PC-9 (cell line): ENCODE measurements at places on chromosomes 16 and 17.
A peak's percentile ranks its signal among the peaks of the same experiment; 100 is the strongest.

DNA sequence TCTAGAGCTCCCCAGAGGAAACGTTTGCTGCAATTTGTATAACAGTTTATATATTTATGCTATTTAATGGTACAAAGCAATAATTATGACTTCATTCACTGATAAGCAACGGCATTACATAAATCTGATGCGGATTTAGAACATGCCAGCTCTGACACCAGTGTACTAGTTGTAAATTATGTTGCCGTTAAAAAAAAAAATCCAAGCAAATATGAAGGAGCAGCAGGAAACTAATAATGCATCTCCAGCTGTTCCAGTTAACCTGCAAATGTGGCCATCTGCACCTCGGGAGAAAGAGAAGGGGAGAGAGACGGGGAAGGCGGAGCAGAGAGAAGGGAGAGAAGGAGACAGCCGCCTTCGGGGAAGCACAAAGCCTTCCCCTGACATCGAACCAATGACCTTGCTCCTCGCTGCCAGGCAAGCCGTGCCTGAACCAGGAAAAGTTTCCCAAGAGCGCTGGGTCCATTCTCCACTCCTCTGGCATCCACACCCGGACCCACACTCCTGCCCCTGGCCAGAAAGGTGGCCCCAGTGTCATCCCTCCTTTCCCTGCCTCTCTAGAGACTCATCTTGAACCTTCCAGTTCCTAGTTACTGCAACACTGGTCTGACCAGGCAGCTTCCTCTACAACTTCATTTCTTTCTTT is 174.8 kb downstream of the C16orf78 start:
- no peak for DNase-seq

- no peak for DNase-seq
Observed at GRCh38 chr17:7610641-7611040, 4.1 kb downstream of the FXR2 start.

DNA sequence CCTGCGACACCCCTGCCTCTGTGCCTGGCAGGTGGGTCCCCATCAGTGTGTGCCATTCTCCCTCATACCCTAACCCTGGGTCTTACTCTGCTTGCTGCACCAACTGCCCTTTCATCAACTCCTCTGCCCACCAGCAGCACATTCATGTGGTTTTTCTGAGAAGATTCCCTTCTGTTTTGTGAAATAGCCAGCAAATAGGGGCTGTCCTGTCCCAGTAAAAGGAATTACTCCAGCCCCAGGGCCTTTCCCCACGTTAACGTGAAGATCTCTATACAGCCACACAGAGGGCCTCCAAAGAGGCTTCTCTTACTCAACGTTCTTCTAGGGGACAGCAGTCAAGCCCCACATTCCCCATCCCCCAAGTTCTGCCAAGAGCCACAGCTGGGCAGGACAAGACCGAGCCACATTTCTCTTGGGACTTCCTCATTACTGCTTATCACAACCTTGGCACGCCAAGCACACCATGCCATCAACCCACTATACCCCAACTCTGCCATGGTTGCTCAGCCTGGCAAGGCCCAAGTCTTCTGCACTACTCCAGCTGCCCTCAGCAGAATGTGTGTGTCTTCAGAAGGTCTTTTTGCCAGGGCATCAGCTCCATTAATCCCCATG is 18.7 kb upstream of the CCL2 start:
- no peak for DNase-seq

- peak; percentile 57 for DNase-seq
Observed at GRCh38 chr17:75009139-75009724, 3.2 kb upstream of the MRPL58 start.

- no peak for DNase-seq
Observed at GRCh38 chr17:50664788-50665458, 30.2 kb downstream of the ABCC3 start.

- no peak for DNase-seq
Observed at GRCh38 chr16:6753553-6753952, 579.1 kb upstream of the RBFOX1 start.

GRCh38 chr17:74349120-74349519 is 12.5 kb downstream of the BTBD17 start:
- DNase-seq = no peak

DNA sequence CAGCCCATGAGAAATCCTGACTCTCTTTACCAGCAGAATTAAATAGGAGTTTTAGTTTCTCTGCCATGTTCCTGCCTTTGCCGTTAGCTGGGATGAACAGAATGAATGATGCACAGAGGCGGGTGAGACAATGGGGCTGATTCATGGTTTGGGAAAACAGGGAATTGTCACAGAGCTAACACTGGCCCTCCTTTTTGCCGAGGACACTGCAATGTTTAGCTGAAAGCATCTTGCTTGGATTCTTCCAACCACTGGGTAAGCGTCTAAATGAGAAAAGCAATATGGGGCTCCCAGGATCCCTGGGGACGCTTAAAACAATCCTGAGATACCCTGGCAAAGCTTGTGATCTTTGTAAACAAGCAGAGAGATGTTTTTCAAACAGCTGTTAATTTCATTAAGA is 12.8 kb upstream of the PAFAH1B1 start:
- DNase-seq = no peak

GRCh38 chr17:63840591-63841349 is 1.7 kb downstream of the SMARCD2 start:
- DNase-seq = no peak
